Muscle of arm (tissue), 14 donors: ENCODE measurements at places on chromosomes 4 and X. TPM values are rescaled to one million over a fixed set of nuclear protein-coding genes. Genes with fewer than 3 reads are reported as not detected.

GRCh38 chrX:115642895-115643530 lies 82.0 kb downstream of the PLS3 start:
- DNase-seq = peak; percentile 91

DNA sequence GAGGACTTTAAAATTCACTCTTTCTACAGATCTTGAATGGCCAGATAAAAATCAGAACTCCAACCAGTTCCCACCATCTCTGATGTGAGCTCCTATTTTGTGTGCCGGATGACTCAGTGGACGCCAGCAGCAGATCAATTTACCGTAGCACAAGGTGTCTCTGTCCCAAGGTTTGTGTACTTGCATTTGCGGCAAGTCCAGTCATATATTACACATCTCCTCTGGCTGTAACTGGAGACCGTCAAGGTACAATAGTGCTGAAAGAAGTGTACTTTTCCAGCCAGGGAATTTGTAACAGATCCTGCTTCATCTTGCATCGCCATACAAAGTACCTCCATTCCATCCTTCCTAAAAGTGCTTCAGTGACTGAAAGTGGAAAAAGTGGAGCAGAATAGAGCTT lies 108.2 kb upstream of the SORBS2 start:
- DNase-seq = no peak

GRCh38 chrX:129534816-129535578 lies 5.1 kb upstream of the OCRL start:
- no peak for DNase-seq

- DNase-seq = no peak
Measured at GRCh38 chr4:1488357-1488756, 82.1 kb upstream of the NKX1-1 start.

DNA sequence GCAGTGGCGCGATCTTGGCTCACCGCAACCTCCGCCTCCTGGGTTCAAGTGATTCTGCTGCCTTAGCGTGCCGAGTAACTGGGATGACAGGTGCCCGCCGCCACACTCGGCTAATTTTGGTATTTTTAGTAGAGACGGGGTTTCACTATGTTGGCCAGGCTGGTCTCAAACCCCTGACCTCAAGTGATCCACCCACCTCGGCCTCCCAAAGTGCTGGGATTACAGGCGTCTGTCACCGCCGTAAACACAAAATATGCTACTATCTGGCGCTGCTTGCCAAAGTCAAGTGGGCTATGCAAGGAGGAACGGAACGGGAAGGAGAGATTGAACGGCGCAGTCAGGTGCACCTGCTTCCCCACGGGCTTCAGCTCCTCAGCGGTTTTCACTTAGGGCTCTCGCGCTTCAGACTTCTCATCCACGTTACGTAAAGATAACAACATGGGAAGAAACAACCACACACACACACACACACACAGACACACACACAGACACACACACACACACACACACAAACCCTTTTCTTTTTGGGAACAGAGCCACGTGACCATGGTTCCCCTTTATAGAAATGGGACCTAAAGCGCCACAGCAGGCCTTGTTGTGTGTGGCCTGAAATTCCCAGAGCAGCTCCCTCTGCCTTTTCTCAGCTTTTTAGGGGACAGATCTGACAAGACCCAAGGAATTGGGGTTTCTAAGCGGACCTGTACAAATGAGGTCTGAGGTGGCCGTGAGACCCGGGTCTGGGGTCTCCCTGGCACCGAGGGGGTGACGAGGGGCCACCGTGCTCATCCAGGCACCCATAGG lies 1.5 kb downstream of the P2RY8 start:
- no peak for DNase-seq

DNA sequence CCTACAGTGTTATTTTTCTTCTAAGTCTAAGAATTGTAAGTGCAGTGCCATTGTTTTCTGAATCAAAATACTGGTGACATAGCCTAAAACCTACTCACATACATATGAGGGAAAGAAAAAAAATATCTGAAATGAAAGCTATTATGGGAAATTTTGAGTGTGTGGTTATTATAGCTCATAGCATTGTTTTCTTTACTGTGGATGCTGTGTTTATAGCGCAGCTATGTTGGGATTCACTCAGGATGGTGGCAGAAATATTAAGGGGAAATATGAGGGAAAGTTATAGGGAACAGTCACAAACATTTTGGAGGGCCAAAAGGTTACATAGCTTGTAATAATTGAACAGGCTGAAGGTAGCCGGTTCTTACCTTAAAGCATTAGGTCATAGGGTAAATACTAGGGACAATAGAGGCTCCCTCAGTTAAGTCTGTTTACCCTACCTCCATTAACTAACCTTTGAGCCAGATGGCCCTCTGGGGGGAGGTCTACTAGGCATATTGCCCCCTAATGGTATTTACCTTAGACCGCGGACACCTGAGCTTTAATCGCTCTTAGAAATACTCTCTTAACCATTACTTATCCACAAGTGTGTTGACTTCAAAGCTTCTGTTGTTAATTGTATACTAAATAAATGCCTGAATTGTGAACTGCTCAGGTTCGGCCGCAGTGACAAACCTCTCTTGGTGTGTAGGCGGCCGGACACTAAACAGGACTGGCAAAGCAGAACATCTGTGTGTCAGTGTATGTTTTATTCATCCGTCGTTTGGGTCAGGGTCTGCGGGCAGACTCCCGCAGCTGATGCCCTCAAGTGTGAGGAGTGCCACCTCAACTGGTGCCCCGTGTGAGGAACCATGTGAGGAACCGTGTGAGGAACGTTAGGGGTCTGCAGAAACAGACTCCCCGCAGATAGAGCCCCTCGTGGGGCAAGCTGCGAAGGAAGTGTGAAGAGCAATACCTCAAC lies 21.3 kb upstream of the SULT1B1 start:
- no peak for DNase-seq

- no peak for DNase-seq
Measured at GRCh38 chr4:157964463-157964862, 208.4 kb downstream of the GASK1B start.

The ATP6AP2 gene
- 92.6 TPM for polyA plus RNA-seq
